ENCODE measurements at places on chromosomes 2 and 18.

DNA sequence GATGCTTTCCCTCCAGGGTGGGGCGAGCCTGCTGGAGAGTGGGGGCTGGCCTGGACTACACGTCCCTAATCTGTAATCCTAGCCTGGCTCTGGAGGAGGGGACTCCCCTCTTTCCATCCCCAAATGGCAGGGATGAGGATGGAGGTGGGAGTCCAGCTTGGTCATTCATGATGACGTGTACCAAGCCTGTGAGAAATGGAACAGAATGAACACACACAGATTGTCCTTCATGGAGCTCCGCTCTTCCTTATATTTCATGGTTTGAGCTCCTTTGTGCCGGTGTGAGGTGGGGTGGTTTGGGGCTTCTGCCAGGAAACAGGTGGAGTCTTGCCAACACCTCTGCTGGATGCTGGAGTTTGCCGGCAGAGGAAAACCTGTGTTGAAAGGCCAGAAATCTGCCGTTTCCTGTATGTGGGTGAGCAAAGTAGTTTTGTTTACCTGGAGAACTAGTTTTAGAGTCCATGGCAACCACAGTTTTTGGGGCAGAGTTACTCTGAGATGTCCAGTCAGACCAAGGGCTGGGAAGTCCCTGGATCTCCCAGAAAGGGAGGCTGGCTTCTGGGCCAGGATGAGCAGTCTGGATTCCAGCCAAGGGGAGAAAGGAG lies 417.6 kb upstream of the MEX3C start:
- no peak for DNase-seq

DNA sequence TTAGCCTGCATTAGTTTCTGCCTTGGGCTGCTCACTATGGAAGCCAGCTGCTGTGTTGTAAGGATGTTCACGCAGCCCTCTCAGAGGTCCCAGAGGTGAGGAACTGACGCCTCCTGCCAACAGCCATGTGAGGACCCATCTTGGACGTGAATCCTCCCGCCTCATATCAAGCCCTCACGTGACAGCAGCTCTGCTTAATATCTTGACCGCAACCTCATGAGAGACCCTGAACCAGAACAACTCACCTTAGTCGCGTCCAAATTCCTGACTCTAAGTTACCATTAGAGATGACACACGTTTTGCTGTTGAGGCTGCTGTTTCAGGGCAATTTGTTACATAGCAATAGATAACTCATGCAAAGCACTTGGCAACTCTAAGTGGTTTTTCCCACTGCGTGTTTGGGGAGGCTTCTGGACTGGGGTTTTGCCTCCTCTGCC lies 97.7 kb downstream of the TMEM17 start:
- DNase-seq: no peak

GRCh38 chr2:62760555-62760954 lies 55.0 kb downstream of the EHBP1 start:
- no peak for DNase-seq

GRCh38 chr2:147223119-147223518 lies 621.7 kb upstream of the ACVR2A start:
- DNase-seq: no peak

DNA sequence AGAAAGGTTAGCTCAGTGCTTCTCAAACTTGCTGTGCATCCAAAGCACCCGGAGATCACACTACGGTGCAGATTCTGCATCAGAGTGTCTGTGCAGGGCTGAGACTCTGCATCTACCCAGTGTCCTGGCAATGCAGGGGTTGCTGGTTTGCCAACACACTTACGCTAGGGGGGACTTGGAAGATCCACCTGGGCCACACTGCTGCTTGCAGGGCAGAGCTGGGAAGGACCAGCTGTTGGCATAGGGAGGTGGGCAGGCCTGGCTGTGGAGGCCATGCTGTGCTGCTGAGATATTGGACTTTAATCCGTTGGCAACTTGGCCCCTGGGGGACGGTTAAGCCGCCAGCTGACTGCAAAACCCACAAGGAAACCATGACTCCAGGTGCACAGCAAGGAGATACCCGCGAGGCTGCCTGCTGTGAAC lies 397.6 kb upstream of the HS6ST1 start:
- DNase-seq: peak; percentile 21

GRCh38 chr2:187393211-187393610 lies 54.8 kb downstream of the CALCRL start:
- no peak for DNase-seq

GRCh38 chr2:13091861-13092378 lies 375.2 kb downstream of the TRIB2 start:
- no peak for DNase-seq

GRCh38 chr2:111904726-111905474 lies 6.5 kb downstream of the MERTK start:
- DNase-seq: no peak

- no peak for DNase-seq
These were observed 2.7 kb downstream of the MAP4K3 start for GRCh38 chr2:39434233-39434897.

DNA sequence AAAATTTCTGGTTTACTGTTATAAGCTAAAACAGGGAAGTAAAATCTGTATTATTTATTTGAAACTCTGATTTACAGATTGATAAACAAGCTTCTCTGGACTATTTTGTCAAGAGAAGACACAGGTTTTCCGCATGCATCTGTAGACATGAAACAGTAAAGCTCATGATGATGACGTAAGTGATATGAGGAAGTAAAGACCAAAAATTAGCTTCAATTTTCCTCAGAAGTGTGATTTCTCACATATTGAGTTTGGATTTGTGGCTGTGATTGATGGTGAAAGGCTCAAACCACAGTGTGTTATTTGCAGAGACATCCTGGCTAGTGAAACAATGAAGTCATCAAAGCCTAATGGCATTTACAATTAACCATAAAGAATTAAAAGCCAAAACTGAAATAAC lies 12.6 kb upstream of the LONRF2 start:
- DNase-seq: no peak

GRCh38 chr2:227374158-227374557 lies 4.9 kb downstream of the TM4SF20 start:
- DNase-seq: no peak

DNA sequence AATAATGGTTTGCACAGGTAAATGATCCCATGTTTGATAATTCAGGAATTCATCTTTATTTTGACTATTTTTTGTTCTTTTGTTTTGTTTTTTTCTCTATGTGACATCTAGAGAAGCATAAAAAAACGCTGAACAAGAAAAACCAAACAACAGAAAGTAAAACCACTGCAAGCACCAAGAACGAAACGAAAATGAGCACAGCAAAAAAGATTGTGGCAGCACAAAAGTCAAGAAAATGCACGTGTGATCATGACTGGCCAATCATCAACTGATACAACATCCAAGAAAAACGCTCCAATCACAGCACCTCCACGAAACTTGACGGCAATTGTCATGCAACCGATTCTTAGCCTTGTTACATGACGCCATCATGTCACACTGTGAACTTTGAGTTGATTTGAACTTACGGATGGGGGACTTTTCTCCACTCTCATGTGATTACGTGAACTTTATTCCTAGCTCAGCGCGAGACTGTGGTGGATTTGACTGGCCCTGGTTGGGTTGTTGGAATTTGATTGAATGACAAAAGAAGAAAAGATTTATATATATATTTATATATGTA lies 318.7 kb downstream of the CELF4 start:
- DNase-seq: no peak

- no peak for DNase-seq
These were observed 1.2 kb upstream of the ARID5A start for GRCh38 chr2:96535331-96535730.

DNA sequence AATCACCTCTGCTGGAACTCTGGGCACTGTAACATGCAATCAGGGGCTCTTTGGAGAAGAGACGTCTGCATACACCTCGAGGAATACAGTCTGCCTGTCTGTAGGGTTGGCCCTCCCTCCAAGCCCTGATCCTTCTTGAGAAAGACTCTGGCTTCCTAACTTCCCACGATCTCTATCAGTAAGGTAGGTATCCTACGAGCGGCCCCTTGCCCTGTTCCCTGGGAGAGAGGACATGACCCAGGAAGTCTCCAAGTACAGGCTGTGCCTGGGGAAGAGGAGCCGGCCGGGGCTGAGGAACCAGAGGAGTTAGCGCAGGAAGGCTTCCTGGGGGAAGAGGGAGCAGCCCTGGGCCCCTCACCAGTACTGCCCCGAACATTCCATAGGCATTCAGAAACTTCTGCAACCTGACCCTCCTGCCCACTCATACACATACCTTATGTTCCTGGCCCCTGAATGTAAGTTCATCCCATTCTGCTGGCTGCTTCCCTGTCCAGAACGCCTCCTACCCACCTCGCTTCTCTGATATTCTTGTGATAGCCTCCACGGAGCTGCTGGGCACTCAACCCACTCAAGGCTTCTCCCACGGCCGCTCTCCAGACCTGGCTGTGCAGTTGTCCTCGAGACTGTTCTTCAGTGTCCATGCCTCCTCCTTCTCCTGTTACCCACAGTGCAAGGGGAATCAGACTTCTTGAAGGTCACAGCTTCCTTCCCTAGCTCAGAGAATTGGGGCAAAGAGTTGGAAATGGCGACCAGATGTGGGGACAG lies 116.1 kb downstream of the CYP26B1 start:
- DNase-seq: peak; percentile 41

- DNase-seq: no peak
These were observed 266.1 kb upstream of the SP5 start for GRCh38 chr2:170449034-170449433.

DNA sequence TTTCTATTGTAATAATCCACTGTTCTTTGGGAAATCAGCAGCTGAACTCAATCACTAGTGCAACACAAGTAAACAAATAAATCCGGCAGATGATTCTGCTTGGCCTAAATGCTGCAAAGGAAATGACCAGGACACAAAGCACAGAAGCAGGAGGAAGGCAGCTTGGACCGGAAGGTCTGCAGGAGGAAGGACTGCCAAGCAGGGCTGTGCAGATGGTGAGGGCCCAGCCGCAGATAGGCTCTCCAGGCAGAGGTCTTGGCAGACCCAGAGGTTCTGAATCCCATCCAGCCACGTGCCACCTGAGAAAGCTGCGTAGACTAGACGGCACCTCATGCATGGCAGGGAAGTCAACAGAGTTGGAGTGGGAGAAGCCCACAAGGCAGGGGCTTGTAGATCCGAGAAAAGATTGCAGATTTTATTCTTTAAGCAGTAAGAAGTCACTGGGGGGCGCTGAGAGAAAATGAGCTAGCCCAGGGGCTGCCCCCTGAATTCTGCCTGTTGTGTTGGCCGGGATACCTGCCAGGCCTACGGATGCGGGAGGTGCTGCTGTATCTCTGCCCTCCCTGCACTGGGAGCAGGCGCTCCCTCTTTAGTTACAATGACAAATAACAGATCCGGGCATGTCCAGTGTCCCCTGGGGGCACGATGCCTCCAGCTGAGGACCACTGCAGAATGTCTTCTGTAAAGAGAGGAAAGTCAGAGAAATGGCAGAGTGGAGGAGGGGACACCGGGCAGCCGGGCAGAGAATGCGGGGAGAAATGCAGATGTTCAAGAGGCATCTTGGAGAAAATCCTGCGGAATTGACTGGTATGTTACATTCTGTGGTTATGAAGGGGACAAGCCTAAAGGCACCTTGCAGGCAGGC lies 153.5 kb downstream of the PXDN start:
- DNase-seq: no peak

- no peak for DNase-seq
These were observed 2.0 kb downstream of the GALNT3 start for GRCh38 chr2:165792104-165792454.

- no peak for DNase-seq
These were observed 42.9 kb downstream of the MMADHC start for GRCh38 chr2:149544692-149545091.

- DNase-seq: no peak
These were observed 86.3 kb upstream of the EFEMP1 start for GRCh38 chr2:56009758-56010458.

- DNase-seq: peak; percentile 39
These were observed 7.8 kb downstream of the SLC66A2 start for GRCh38 chr18:79943608-79944125.

Data from ecto neural progenitor cell (in vitro differentiated cells).